8988T (cell line): ENCODE measurements at places on chromosomes 16 and 17.

DNA sequence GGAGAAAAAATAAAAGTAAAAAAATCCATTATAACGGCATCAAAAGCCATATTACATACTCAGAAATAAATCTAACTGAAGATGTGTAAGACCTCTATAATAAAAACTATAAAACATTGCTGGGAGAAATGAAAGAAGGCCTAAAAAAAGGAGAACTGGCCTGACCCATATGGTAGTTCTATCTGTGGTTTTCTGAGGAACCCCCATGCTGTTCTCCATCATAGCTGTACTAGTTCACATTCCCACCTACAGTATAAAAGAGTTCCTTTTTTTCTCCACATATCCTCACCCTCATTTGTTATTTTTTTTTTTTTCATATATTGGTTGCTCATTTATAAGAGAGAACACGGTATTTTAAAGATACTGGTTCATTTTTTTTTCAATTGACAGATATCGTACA is 191.8 kb downstream of the STX8 start:
- DNase-seq, result no peak

GRCh38 chr16:15671530-15672117 is 21.6 kb downstream of the NDE1 start:
- no peak for DNase-seq

- DNase-seq, result no peak
Measured at GRCh38 chr17:4083187-4083586, 59.6 kb downstream of the ZZEF1 start.

GRCh38 chr17:4908711-4909496 is 6.0 kb upstream of the CHRNE start:
- peak; percentile 45 for DNase-seq

DNA sequence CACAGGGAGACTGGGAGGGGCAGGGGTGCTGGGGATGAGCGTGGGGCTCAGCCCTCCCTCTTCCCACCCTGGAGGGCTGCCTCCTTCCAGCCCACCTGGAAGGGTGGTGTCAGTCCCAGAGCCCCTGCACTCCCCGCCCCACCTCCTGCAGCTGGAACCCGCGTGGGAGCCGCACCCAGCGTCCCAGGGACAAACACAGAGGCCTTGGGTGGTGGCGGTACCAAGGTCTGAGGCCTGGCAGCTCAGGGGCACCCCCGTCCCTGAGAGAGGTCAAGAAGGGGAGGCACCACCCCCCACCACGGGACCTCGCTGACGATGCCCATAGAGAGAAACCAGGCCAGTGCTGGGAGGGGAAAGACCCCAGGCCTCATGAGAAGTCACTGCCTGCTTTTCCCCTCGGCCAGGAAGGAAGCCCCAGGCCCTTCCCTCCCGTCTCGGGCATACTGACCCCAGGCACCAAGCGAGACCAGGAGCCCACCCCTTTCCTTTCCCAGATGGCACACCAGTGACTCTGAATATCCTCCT is 4.1 kb downstream of the HS3ST6 start:
- DNase-seq, result no peak

DNA sequence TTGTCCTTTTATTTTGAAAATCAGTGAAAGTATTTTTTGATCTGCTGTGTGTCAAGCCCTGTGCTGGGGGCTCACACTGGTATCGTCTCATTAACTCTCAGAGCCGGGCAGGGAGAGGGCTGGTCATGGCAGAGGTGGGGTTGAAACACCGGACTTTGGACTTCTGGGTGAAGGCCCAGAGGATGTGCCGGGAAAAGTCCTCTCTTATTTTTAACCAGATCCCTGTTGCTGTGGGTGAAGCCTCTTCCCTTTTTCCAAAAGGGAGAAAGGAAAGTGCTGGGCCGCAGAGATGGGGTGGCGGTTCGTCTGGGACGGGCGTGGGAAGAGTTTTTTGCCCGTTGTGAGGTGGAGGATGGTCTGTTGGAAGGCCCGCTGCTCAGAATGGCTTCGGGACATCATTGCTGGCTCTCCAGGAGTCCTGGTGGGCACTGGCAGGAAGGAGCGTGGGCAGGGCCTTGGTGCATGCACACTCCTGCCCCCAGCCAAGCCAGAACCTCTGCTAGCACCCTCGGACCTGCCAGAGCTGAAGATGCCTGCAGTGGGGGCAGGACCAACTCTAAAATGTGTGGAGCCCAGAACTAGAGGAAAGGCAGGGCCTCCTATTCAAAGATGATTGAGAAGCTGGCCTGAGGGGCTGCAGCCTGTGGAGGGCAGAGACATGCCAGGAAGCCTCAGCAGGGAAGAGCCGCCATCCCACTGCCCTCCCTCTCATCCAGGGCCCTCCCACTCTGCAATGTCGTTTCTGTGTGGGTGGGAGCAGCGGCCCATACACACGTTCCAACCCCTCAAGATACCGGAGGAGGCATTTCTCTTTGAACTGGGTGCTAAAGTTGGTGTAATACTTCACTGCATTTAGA is 213.2 kb downstream of the CCDC182 start:
- no peak for DNase-seq

DNA sequence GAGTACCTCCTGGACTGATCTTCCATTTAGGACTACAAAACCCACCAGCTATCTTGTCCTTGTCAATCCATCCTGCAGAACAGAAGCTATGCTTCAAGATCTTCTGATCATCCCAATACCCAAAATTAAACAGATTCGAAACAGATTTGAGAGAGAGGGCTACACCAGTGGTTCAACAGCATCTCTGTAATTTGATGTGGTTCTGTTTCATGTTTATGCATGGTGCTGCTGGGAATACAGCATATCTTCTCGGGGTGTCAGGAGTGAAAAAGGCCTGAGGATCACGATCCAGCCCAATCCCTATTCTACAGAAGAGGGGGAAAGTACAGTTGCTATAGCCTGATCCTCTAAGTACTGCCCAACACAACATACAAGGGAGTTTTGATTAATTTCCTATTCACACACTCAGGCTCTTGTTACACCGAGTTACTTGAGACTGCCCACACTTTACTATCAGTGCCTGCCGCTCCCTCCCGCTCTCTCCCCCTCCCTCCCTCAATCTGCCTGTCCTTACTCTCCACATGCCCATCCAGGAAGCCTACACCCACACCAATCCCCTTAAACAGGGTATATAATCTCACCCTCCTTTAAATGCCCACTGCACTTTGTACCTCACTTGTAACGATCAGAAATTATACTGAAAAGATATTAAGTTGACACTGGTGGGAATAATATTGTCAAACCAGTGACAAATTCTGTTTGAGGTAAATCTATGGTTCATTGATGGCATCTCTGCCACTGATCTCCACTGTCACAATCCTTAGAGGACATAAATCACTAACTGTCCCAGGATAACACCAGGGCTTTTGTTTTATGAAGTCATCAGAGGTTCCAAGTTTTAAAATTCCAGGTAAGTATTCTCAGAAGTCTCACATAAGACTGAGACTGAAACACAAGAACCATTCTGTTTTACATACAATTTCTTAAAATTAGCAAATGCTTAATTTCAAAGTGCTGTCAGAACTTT is 89.3 kb upstream of the PLEKHM1 start:
- DNase-seq, result no peak

DNA sequence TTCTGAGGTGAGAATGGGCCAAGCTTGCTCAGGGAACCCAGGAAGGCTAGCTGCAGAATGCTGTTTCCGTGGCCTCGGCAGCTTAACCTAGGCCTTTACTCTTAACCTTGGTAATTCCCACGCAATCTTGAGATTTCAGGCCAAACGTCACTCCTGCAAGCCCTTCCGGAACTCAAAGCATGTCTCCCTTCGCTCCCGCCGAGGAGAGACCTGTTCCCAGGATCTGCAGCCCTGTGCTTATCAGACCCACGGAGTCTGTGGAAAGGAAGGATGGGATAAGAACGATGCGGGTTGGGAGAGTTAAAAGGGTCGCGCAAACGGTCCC is 524 bp upstream of the ZFP3 start:
- no peak for DNase-seq

GRCh38 chr16:29126057-29126494 is 141.2 kb downstream of the LAT start:
- DNase-seq, result no peak

GRCh38 chr16:81495321-81496234 is 51.0 kb downstream of the CMIP start:
- DNase-seq, result no peak

DNA sequence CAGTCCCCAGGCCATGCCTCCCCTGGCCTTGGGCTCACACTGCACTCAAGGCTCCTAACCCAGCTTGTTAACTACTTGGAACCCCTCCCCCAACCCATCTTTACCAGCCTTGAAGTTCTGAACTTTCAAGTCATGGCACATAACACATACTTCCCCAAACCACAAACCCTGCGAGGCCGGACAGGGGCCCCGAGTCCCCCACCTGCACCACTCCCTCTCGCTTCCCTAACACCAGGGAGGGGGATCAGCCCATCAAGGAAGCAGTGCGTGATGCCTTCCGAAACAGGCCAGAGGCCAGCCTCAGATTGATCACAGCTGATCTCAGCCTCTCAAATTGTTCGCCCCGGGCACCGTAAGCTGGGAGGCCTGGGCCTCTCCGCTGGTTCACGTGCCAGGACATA is 3.0 kb upstream of the NLRC3 start:
- no peak for DNase-seq

DNA sequence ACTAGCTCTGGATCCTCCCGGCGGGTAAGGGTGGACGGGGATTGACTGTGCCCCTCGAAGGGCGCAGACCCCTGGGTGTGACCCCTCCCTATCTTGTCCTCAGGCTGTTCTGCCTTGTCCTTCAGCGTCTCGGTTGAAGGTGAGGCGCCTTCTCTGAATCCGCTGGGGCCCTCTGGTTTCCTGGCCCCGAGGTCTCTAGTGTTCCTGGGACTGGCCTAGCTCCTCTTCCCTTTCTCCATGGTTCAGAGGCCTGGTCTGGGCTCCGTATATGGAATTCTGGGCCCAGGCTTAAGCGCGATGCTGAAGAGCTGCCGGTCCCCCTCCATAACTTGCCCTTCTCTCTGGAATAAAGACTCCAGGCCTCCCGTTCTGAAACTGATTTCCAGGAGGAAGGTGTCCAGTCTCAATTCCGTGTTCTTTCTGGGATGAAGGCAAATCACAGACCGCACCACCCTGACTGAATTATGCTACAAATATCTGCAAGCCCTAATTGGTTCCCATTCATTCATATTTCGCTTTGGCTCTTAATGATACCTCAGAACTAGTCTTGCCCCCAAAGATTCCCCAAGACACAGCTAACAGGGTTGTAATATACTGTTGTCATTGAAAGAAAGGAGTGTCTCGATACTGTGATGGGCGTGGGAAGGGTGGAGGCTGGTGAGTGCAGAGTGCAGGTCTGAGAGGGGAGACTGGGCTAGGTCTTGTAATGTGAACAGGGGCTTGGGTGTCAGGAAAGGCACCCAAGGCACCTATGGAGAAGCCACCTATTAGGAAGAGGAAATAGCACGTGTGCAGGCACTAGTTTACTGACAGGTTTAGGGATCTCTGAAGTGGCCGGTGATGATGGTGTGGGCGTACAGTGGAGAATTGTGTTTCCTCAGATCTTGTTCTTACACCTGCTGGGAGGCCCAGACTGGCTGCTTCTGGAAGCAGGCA is 851 bp downstream of the EDC4 start:
- DNase-seq, result no peak

GRCh38 chr16:9327253-9327652 is 235.8 kb downstream of the HAPSTR1 start:
- DNase-seq, result no peak

- no peak for DNase-seq
Measured at GRCh38 chr17:63142836-63143235, 176.8 kb downstream of the TANC2 start.

- DNase-seq, result no peak
Measured at GRCh38 chr17:55274355-55275255, 9.8 kb downstream of the HLF start.
